ENCODE measurements at places on chromosomes 11 and 22.

DNA sequence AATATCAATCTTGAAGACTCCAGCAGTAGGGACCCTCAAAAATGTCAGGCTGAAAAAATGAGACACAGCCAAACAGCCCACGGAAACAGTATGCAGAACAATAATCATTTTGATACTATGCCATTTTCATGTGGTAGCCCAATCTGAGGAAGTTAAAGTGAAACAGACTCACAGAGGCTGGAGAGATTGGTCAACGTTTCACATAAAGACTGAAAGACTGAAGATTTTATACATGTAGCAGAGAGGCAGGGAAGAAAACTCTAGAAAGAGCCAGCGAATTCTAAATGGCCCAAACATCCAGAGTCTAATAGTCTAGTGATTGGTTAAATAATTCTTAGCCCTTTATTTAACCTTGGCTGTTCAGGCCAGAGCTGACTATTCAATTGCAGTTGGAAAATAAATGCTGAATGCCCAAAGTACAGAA is 49.4 kb downstream of the MAML2 start:
- H3K27ac ChIP-seq: no peak overlapping the region
- no peaks in the 10 kb centered on the region for H3K27me3 ChIP-seq
- DNase-seq: no peak
- H3K4me1 ChIP-seq: peaks cover 19% of the 10 kb centered on the region
- H3K36me3 ChIP-seq: no peaks in the 10 kb centered on the region
- no peak overlapping the region for H3K4me3 ChIP-seq

DNA sequence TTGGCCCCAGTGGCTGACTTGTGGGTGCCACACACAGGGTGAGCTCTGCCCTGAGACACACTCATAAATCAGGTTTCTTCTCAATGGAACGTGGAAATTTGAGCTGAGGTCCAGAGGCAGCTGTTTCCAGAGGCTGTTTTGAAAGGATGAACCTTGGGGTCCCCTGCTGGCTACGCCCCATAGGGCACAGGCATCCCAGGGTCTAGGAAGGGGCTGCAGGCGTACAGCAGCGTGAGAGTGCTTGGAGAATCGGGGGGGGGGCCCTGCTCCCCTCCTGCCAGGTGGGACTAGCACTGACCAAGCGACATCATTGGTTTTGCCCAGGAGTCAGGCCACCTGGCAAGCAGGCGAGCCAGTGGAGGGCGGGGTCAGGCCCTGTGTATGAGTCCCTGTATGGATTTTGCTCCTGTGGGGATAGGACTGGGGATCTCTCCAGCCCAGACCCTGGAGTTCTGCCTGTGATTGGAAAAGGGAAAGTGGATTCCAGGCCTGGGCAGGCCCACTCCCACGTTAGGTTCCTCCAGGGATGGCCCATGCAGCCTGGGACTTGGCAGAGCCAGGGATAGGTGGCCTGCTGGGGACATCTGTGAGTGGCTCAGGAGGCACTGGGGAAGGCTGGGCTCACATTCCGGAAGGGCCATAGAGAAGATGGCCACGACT is 61.0 kb downstream of the FBXO7 start:
- H3K36me3 ChIP-seq: no peaks in the 10 kb centered on the region
- peaks cover 34% of the 10 kb centered on the region for H3K4me1 ChIP-seq
- H3K27ac ChIP-seq: no peak overlapping the region

GRCh38 chr22:46728470-46728869 is 9.6 kb downstream of the CERK start:
- H3K4me3 ChIP-seq: no peak overlapping the region
- peak overlapping the region; percentile 22 for H3K27ac ChIP-seq
- DNase-seq: no peak

GRCh38 chr11:20357150-20357549 is 6.4 kb upstream of the HTATIP2 start:
- H3K27ac ChIP-seq: no peak overlapping the region
- H3K27me3 ChIP-seq: no peaks in the 10 kb centered on the region
- H3K36me3 ChIP-seq: no peaks in the 10 kb centered on the region

GRCh38 chr11:11668274-11668673 is 46.5 kb upstream of the GALNT18 start:
- H3K4me1 ChIP-seq: peaks cover 5% of the 10 kb centered on the region
- H3K36me3 ChIP-seq: no peaks in the 10 kb centered on the region
- H3K4me3 ChIP-seq: no peak overlapping the region
- no peak overlapping the region for H3K27ac ChIP-seq
- no peak for DNase-seq
- H3K27me3 ChIP-seq: no peaks in the 10 kb centered on the region

DNA sequence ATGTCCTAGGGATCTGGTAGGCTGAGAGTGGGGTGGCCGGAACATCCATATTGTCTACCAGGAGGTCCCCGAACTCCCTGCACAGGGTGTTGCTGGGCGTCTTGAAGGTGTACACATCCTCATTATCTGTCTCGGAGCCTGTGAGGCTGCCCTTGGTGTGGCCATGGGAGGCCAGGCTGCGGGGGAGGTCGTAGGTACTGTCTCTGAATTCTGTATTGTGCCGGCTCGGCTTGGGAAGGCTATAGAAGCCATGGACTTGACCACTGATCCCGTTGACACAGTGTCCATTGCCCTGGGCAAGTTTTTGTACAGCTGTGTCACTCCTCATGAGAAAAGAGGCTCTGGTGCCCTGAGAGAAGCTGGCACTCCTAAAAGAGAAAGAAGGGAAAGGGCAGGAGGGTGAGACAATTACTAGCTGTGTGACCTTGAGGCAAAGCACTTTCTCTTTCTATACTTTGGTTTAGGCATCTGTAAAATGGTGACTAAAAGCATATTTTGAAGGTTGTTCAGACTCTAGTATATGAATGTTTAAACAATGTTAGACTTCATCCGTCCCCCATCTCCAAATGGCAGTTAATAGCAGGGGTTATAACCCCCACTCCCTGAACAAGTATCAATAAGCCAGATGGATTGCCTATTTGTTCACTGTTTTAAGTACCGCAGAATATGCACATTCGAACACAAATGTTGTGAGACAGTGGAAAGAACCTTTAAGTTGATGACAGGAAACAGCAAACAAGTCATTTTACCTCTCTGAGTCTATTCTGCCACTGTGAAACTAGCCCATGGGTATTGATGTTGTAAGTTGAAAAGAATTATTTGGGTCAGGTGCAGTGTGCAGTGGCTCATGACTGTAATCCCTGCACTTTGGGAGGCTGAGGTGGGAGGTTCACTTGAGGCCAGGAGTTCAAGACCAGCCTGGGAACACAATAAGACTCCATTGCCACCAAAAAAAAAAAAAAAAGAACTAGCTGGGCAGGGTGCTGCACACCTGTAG is 38.3 kb downstream of the USP35 start:
- no peak for DNase-seq
- H3K4me3 ChIP-seq: no peak overlapping the region
- no peak overlapping the region for H3K27ac ChIP-seq
- H3K36me3 ChIP-seq: peaks cover 14% of the 10 kb centered on the region
- no peaks in the 10 kb centered on the region for H3K27me3 ChIP-seq

- no peaks in the 10 kb centered on the region for H3K36me3 ChIP-seq
- H3K27ac ChIP-seq: no peak overlapping the region
- H3K27me3 ChIP-seq: no peaks in the 10 kb centered on the region
Observed at GRCh38 chr11:2798951-2799761, 86.4 kb downstream of the CDKN1C start.

DNA sequence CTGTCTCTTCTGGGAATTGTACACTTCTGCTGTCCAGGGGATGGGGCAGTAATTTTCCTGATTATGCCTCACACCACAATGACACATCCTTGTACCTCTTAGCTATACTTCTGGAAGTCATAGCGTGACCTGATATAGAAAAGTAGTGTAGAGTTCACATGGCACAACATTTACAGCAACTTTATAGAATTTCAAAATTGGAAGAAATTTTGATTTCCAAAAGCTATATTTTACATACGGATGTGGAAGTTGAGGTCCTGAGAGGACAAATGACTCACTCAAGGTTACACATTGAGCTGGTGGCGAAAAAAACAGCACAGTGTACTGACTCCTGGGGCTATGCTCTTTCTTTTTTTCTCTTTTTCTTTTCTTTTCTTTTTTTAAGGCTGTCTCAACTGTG is 6.3 kb upstream of the CYP2R1 start:
- H3K4me1 ChIP-seq: no peaks in the 10 kb centered on the region
- no peaks in the 10 kb centered on the region for H3K27me3 ChIP-seq
- no peaks in the 10 kb centered on the region for H3K36me3 ChIP-seq
- H3K27ac ChIP-seq: no peak overlapping the region
- DNase-seq: no peak

DNA sequence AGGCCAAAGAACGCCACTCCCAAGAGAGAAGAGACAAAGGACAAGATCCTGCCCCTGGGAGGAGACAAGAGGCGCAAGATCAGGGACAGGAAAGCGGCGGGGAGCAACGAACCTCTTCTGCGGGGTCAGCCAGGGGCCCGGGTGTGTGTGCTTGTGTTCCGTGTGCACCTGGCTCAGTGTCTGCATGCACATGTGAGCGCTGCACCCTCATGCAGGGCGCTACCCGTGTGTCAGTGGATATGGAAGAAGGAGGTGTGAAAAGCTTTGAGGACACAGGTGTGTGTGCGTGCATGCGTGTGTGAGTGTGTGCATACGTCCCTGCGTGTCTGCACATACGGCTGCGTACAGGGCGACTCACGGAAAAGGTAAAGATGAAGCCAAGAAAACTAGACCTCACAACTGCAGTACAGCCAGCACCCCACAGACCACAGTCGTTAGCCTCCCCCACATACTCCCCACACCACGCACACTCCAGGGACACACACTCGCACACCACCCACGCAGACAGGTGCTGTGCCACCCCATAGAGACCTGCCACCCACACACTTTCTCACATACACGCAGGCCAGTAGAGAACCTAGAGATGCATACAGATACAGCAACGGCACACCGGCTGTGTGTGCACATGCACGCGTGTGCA is 11.0 kb upstream of the IGSF9B start:
- DNase-seq: no peak
- H3K4me1 ChIP-seq: no peaks in the 10 kb centered on the region
- no peak overlapping the region for H3K4me3 ChIP-seq
- H3K27me3 ChIP-seq: no peaks in the 10 kb centered on the region
- no peaks in the 10 kb centered on the region for H3K36me3 ChIP-seq

GRCh38 chr11:112828421-112828820 is 132.8 kb upstream of the NCAM1 start:
- H3K4me3 ChIP-seq: no peak overlapping the region
- no peaks in the 10 kb centered on the region for H3K36me3 ChIP-seq
- no peaks in the 10 kb centered on the region for H3K4me1 ChIP-seq
- no peak for DNase-seq

- no peaks in the 10 kb centered on the region for H3K36me3 ChIP-seq
- no peaks in the 10 kb centered on the region for H3K4me1 ChIP-seq
- H3K27ac ChIP-seq: no peak overlapping the region
- H3K27me3 ChIP-seq: no peaks in the 10 kb centered on the region
- H3K4me3 ChIP-seq: no peak overlapping the region
- DNase-seq: no peak
Observed at GRCh38 chr11:118318581-118319336, 14.2 kb downstream of the CD3E start.

GRCh38 chr11:46504817-46505613 is 88.8 kb downstream of the AMBRA1 start:
- H3K4me1 ChIP-seq: no peaks in the 10 kb centered on the region
- H3K36me3 ChIP-seq: peaks cover 9% of the 10 kb centered on the region
- H3K27ac ChIP-seq: no peak overlapping the region
- no peak for DNase-seq
- no peak overlapping the region for H3K4me3 ChIP-seq
- H3K27me3 ChIP-seq: no peaks in the 10 kb centered on the region

DNA sequence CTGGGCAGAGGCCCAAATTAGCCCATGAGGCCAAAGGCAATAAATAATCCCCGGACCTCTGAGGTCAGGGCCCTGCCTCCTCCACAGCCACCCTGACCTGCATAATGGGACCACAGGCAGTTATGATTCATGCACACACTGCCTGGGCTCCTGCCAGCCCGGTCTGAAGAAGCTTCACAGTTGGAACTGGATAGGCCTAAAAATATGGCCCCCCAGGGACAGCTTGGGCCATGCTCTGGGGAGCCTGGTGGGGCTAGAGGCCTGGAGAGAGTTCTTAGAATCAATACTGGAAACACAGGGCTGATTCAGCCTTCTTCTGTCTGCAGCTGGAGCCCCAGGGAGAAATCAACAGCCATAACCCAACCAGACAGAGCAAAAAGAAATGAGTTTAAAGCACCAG is 112.8 kb upstream of the CADM1 start:
- H3K4me1 ChIP-seq: no peaks in the 10 kb centered on the region
- no peaks in the 10 kb centered on the region for H3K36me3 ChIP-seq
- H3K27me3 ChIP-seq: no peaks in the 10 kb centered on the region
- no peak for DNase-seq

GRCh38 chr11:104043678-104044239 is 7.3 kb downstream of the DDI1 start:
- H3K27me3 ChIP-seq: no peaks in the 10 kb centered on the region
- no peaks in the 10 kb centered on the region for H3K4me1 ChIP-seq
- no peaks in the 10 kb centered on the region for H3K36me3 ChIP-seq
- no peak for DNase-seq
- no peak overlapping the region for H3K27ac ChIP-seq

DNA sequence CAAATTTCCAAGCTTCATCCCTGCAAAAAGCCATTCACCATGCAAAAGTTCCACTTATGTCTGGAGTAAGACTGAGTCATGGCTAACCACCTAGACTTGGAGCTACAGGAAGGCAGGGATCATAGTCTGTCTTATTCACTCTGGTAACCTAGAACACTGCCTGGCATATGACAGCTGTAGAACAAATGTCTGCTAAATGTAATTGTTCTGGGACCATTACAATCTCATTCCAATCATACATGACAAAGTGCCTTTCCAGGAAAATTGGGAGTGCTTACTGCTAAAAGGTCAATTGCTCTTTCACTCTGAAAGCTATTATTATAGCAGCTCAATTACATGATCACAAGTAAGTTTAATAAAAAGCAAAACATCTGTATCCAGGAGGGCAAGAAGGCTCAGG is 99.1 kb upstream of the CHRM4 start:
- H3K27me3 ChIP-seq: no peaks in the 10 kb centered on the region
- H3K4me1 ChIP-seq: peaks cover 5% of the 10 kb centered on the region
- H3K27ac ChIP-seq: no peak overlapping the region
- no peaks in the 10 kb centered on the region for H3K36me3 ChIP-seq

- H3K36me3 ChIP-seq: no peaks in the 10 kb centered on the region
- H3K27ac ChIP-seq: no peak within 1 kb of the TSS
- H3K4me3 ChIP-seq: no peak within 1 kb of the TSS
- peak; percentile 17 for DNase-seq
- peaks cover 13% of the 10 kb centered on the region for H3K27me3 ChIP-seq
Observed at GRCh38 chr11:61507962-61508861, at the start of gene LRRC10B. LRRC10B (plus strand) TSS chr11:61508749; CDS start chr11:61508999, 250 bp downstream.

DNA sequence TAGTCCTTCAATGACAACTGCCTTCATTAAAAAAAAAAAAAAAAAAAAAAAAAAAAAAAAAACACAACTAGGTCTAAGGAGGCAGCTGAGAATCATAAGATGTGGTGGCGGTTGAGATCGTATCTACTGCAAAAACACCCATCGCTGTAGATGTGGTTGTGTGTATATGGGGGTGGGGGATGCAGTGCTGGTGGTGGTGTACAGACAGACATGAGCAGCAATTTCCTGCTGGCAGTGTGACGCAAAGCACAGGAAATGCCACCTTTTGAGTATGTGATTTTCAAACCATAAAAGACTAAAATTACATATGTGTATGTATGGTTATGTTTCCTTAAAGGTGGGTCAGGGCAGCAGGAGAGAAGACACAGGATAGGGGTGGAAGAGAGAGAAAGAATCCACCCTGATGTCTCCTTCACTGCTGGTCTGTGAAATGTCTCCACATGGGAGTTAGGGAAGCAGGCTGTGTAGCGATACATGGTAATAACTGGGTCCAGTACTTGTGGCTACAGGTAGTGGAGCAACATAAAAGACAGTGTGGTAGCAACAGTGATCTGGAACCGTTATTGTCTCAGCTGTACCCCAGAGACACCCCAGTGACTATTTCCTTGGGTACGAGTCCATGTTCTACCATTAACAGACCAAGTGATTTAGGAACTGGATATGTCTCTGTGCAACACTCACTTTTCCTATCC is 57.9 kb downstream of the SYTL2 start:
- no peak overlapping the region for H3K4me3 ChIP-seq
- H3K27ac ChIP-seq: no peak overlapping the region
- peak; percentile 23 for DNase-seq
- no peaks in the 10 kb centered on the region for H3K27me3 ChIP-seq
- no peaks in the 10 kb centered on the region for H3K36me3 ChIP-seq
